ENCODE measurements at places on chromosomes 12 and 14.

DNA sequence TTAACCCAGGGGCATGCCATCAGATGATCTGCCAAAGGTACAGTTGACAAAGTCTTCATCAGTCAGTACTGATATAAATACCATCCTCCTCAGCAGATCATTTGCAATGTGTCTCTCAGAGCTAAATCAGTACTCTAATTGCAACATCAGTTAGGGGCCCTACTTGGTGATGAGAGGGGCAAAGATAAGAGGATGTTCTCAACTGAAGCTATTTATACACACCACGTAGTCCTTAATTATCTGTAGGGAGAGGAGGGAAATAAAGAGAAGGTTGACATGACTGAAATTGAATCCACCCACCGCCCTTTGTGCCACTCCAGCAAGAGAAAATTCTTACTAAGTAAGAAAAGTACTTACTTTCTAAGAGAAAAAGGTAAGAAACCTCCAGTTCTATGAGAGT lies 157.8 kb upstream of the NUDT4 start:
- no peak for DNase-seq

- no peak for DNase-seq
These were observed 10.7 kb upstream of the STX2 start for GRCh38 chr12:130849561-130850417.

- no peak for DNase-seq
These were observed 3.5 kb downstream of the ARL6IP4 start for GRCh38 chr12:122983789-122984515.

GRCh38 chr12:77746096-77746495 lies 84.6 kb upstream of the NAV3 start:
- no peak for DNase-seq

Measured in neural crest cell (in vitro differentiated cells).